ENCODE measurements at places on chromosomes 2 and 18.

GRCh38 chr2:188114014-188114413 lies 177.7 kb upstream of the GULP1 start:
- no peak for DNase-seq

DNA sequence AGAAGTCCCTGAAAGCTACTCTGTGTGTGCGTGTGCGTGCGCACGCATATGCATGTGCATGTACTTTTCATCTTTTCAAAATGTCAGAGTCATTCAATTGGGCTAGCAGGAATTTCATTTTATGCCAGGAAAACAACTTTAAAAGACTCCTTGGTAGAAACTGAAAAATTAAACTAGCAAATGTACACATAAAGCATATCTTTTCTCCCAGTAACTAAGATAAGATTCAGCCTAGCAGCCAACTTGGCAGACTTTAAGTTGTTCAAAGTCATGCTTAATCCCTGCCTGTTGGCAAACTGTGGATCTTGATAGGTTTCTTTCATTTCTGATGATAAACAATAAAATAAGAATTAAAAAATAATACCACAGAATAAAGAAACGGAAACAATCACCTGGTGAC lies 1129.1 kb downstream of the LRP1B start:
- DNase-seq, result no peak

- DNase-seq, result no peak
Measured at GRCh38 chr2:2000018-2000723, 255.9 kb upstream of the PXDN start.

DNA sequence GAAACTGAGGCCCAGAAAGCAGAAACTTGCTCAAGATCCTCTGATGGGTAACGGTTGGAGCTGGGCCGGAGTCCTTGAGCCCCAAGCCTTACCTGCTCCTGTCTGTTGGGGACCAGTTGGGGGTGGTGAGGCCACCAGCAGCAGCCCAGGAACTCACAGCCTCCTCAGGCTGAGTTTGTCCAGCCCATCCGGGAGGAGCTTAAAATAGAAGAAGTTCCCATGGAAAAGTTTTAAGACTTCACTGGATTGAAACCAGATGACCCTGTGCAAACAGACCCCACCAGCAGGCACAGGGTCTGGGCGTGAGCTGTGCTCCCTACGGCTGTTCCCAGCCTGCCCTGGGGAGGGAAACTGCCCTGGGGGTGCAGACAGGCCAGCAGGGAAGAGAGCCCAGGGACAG lies 40.6 kb upstream of the FOSL2 start:
- no peak for DNase-seq

DNA sequence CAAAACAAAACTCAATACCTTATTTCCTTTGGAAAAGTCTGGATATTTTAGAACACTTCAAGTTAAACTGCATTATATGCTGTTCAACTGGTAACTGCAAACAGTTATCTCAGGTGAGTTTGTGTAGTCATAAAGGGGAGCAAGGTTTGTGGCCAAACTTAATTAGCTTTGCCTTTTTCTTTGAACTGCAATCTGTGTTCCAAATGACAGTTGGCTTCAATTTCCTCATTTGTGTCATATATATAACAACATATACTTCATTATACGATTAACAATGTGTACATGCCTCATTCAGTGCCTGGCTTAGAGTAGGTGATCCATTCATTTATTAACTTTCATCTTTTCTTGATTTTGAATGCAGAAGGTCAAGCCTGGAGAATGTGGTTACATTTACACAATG lies 55.8 kb downstream of the KCNE4 start:
- no peak for DNase-seq

DNA sequence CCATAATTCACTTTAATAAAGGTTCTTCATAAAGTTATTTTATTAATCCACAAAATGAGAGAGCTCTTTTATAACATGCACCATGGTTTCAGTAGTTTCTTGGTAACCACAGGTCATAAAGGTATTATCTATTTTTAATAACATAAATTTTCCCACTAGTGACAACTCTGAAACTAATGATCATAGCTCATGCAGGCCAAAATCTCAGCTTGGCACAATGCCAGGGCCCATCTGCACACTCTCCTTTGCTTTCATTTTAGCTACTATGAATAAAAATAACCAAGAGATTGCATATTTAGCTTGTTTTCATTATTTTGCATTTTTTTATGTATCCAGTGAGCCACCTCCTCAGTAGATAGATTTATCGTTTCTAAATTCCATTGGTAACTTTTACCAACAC lies 691.8 kb upstream of the CHAC2 start:
- DNase-seq, result no peak

GRCh38 chr18:57353137-57353939 lies 981 bp downstream of the ST8SIA3 start:
- DNase-seq, result no peak

- DNase-seq, result no peak
Measured at GRCh38 chr18:25077944-25078723, 273.8 kb downstream of the ZNF521 start.
